NCI-H1092 (cell line): ENCODE measurements at places on chromosomes 1 and 21.

GRCh38 chr21:36111238-36111637 is 23.6 kb upstream of the CBR3 start:
- no peak for DNase-seq

GRCh38 chr1:1982379-1983232 is 21.0 kb downstream of the CFAP74 start:
- no peak for DNase-seq

DNA sequence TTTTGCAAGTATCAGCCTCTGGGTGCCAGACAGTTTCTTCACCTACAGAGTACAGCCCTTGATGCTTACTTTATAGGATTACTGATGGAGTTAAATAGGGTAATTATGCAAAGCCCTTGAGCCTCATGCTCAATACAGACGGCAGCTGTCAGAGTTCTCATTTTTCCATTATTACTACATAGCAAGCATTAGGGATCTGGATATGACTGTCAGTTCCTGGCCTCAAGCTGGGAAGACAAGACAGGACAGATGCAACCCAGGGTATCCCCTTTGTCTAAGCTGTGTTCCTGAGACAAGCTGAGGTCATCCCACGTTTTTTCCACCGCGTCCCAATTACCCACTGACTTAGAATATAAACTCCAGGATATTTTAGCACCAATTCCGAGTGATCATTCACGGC is 94.4 kb downstream of the SLC35F3 start:
- DNase-seq, result peak; percentile 12

GRCh38 chr1:201259476-201260235 is 23.6 kb upstream of the PKP1 start:
- peak; percentile 43 for DNase-seq

DNA sequence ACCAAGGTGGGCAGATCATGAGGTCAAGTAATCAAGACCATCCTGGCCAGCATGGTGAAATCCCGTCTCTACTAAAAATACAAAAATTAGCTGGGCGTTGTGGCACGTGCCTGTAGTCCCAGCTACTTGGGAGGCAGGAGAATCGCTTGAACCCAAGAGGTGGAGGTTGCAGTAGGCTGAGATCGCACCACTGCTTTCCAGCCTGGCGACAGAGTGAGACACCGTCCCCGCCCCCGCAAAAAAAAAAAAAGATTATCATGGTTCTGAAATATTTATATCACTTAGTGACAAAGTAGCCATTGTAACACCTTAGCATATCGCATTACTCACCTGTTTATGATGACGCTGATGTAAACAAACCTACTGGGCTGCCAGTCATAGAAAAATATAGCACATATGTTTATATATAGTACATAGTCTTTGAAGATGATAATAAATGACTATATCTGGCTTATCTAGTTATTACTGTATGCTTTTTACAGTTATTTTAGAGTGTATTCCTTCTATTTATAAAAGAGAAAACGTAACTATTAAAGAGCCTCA is 160.2 kb downstream of the NCAM2 start:
- DNase-seq, result no peak

DNA sequence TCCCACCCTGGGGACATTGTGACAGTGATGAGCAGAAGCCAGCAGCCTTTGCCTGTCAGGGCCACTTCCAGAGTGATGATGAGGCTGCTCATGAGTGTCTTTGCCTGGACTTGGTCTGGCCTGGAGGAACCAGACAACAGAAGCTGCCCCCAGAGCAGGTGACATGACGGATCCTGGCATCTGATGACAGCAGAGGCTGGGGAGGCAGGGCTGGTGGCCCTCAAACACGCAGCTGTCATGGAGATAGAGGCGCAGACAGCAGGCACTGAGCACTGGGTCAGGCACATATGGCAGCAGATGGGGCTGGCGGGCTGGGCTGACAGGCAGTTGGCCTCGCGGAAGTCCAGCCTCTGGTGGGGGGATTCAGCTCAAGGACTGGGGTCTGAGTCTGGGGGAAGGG is 66.4 kb upstream of the STUM start:
- DNase-seq, result no peak

DNA sequence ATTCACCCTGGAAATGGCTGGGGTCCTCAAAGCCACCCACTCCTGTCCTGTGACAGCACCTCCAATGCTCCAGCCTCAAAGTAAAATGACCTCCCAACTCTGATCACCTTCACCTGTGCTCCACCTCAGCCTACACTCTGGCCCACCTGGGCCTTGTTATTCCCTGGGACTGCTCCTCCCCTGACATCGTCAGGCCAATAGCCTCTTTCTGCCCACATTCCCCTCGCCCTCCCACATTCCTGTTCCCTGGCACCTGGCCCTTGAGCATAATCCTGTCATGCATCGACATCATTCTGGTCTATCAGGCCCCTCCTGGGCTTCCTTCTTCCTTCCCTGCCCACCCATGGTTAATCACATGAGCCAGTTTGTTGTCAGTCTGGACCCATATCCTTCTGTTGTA is 13.2 kb upstream of the BCAR3 start:
- no peak for DNase-seq
